8988T (cell line): ENCODE measurements at places on chromosomes 2 and 18.

DNA sequence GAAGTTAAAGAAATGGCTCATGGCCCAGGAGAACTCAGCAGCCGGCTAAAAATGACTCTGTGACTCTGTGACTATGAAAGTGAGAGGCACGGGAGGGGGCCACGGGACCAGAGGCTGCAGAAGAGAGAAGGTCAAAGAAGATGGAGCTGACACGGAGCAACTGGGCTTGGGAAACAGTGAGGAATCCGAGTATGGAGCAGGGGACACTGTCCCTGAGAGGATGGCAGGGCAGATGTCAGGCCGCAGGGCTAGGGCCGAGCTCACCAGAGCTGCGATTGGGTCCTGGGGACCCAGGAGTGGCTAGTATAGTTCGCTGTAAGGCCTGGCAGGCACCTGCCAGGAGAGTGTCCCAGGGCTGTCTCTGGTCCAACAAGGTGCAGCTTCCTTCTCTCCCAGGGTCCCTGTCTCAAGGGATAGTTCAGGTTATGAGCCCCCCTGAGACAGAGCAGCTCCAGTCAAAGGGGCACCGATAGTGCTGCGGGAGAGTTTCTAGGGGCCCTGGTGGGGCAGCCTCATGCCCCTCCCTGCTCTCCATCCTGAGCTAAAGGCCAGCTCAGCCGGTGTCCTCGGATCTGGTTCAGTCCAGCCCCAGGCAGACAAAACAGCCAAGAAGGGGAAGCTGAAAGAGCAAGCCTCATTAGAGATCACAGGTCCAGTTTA lies 42.7 kb downstream of the CIB4 start:
- no peak for DNase-seq

DNA sequence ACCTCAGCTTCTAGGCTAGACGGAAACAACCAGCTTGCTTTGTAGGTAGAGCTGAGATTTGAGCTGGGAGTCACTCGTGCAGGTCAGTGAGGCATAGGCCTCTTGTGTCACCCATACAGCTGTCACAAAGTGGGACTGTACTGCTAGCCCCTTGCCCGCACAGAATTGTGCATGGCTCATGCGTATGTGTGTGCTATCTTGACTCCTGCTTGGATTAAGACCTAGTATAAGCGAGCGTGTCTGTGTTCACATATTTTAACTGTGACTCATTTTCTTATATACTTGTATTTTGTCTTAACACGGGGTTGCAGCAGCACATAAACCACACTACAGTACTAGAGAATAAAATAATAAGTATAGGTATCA lies 20.1 kb downstream of the CEP68 start:
- no peak for DNase-seq

- no peak for DNase-seq
These were observed 189.7 kb downstream of the PAX3 start for GRCh38 chr2:222108957-222109585.

DNA sequence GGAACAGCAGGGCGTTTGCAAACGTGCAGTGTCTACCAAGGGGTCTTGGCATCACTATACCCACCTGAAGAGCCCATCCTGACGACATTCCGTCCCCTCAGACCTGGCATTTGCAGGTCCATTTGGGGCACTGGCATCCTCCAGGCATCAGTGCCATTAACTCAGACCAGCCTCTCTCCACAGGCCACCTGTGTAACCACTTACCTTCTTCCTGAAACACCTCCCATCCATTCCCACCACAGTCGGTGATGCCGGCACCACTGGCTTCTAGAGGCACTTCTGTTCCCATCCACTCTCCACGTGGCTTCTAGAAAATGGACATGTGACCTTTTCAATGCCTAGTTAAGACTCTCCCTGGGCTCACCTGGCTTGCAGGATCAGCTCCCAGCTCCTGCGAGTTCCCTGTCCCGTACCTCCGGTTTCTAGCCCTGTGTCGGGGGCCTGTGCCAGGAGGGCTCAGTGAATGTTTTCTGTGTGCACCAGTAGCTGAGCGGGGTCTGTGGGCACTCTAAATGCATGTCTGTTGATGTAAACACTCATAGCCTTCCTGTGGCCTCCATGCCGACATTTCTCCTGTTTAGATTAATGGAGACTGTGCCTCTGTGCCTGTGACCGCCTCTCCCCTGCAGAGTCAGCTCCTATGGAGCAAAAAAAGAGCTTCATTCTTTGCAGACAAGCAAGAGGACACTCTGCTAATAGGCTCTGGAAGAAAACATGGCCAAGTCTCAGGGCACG lies 458.0 kb upstream of the HS6ST1 start:
- DNase-seq, result no peak

- DNase-seq, result no peak
These were observed 45.8 kb downstream of the E2F6 start for GRCh38 chr2:11420190-11420589.

GRCh38 chr2:32422133-32422532 lies 65.3 kb downstream of the BIRC6 start:
- no peak for DNase-seq

GRCh38 chr2:234267534-234267933 lies 217.0 kb downstream of the SPP2 start:
- no peak for DNase-seq

- DNase-seq, result no peak
These were observed 9.8 kb upstream of the DNAJC27 start for GRCh38 chr2:24981411-24982136.

DNA sequence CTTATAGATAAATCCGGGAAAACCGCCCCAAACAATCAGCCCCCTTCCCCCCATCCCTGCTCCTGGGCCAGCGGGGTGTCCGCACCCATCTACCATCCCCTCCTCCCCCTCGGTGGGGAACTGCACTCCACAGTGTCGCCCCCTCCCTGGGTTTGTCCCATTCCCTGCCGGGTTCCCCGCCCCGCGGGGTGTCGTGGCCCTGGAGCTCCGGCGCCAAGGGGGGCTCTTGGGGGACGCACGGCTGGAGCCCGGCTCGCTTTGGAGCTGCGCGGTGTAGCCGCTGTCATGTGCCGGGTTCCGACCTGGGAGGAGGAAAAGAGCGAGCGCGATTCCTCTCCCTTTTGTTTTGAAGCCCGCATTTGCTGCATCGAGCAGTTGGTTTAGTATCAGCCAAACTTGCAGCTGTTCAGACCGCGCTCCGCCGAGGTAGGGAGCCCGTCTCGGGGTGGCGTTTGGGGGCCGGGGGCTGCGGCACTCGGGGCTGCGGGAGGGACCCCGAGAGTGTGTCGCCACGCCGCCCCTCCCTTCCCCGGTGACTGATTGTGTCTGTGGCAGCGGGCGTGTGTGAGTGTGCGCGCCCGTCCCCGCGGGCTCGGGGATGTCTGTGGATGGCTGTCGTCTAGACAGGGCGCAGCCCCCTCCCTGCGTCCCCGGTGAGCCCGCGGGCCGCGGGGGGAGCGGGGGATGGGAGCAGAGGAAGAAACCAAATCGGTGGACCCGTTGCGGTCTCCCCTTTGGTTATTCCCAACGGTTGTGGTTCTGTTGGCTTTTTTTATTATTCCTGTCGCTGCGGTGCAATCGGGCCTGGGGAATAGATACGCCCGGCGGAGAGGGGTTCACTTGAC lies 797 bp downstream of the CTIF start:
- DNase-seq, result no peak

- DNase-seq, result no peak
These were observed 40.8 kb downstream of the KCMF1 start for GRCh38 chr2:85011747-85012146.

- no peak for DNase-seq
These were observed 208.8 kb downstream of the LDLRAD4 start for GRCh38 chr18:13427354-13427753.

- DNase-seq, result no peak
These were observed 31.2 kb downstream of the PARD3B start for GRCh38 chr2:204576362-204576979.

GRCh38 chr18:2402084-2402483 lies 169.2 kb downstream of the METTL4 start:
- DNase-seq, result no peak

DNA sequence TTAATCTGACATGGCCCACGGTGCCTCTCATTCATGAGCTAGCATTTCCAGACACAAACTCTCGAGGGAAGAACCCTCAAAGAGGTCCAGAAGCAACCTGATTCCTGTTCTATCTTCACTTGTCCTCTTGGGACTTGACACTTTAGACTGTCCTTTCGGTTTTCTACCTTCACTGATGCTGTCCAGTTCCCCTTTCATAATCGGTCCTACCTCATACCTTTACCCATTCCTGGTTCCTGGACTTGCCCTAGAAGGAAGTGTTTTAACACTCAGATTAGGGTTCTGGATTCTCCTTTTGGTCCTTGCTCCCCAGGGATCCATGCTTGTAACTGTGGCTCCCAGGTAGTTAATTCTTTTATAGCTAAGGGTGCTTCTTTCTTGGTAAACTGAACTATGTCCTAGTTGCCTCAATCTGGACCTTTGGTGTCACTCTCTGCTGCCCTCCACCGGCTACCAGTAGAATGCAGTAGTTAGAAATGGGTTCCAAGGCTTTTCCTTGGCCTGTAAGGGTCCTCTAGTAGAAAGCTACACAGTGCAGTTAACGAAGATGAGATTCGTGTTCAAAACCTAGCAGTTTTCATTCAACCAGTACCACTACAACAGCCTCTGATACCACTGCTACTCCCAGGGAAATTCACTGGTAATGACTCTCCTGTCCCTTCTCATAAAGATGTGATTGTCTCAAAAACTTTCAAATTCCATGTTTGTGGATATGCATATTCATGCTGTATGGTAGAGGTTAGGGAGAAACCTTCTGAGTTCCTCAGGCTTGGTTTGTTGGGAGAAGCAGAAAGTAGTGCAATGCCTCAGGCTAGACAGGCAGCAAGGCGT lies 178.1 kb upstream of the CYP26B1 start:
- DNase-seq, result no peak

GRCh38 chr2:105396254-105397024 lies 2.4 kb downstream of the FHL2 start:
- DNase-seq, result peak; percentile 51

DNA sequence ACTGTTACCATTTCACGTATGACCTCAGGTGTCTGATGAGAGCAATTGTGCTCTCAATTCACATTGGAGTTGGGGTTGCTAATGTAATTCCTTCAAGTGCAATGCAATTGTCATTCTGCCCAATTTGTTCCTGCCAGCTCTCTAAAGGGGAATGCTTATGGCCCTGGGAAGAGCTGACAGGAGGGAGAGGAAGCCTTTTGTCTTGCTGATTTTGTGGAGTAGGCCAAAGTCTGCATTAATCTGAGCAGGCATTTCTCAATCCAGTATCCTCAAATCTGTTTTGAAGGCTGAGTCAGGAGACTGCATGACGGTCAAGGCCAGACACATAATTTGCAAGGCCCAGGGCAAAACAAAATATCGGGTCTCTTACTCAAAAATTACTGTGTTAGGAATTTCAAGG lies 326.4 kb upstream of the SPHKAP start:
- no peak for DNase-seq

GRCh38 chr2:202133200-202133908 lies 60.3 kb downstream of the KIAA2012 start:
- no peak for DNase-seq

- DNase-seq, result no peak
These were observed 4.1 kb downstream of the RHBDD1 start for GRCh38 chr2:226839951-226840350.

GRCh38 chr2:231648579-231649174 lies 56.0 kb downstream of the TEX44 start:
- peak; percentile 66 for DNase-seq

DNA sequence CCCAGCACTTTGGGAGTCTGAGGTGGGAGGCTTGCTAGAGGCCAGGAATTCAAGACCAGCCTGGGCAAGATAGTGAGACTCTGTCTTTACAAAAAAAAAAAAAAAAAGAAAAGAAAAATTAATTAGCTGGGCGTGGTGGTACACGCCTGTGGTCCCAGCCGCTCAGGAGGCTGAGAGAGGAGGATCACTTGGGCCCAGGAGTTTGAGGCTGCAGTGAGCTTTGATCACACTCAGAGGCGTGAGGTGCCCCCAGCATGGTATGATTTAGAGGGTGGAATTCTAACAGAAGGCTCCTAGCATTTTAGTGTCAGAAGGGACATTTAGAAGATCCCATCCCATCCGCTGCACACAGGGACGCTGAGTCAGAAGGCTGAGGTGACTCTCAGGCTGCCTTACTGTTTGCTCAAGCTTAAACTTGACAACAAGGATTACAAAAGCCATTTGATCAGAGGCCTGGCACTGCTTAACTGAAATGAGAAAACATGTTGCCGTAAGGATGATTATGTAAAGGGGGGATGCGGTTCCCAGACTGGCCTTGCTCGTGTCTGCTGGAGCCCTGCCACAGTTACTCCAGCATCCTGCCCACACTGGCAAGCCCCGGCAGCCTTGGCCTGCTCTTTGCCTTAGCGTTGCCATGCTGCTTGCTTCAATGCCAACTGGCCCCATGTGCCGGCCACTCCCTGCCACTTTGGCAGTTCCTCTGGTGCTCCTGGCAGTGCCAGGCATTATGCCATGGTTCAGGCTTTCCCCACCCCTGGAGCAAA lies 45.6 kb upstream of the SLC1A4 start:
- DNase-seq, result no peak

GRCh38 chr18:41879256-41879655 lies 75.8 kb upstream of the PIK3C3 start:
- no peak for DNase-seq

DNA sequence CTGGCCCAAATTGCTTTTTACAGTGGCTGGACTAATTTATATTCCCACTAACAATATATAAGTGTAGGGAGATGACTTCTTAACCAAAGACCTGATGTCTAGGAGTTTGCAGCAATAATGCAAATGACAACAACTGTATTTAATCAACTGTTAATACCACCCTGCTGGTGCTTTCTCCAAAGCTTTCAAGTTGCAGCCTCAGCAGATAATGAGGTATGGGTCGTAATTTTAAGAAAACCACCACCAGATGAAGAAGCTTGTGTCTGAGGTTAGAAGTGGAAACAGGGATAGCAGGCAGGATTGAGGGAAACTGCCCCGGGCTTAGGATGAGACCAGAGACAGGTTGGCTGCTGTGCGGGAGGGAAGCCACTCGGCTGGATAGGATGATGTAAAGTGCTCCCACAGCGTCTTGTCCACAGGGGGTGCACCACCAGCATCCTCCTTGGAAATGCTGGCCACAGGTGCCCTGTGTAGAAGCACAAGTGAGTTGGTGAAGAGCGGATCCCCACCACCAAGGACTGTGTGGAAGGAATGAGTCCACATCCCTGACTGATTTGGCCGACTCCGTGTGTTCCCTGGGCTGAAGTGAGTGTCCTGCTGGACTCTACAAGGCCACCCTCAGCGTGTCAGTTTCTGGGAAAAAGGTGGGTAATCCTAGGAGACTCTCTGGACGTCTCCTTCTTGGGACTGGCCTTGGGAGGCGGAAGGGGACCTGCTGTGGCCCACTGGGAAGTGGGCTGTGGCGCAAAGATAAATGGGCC lies 76.1 kb upstream of the SMAD2 start:
- DNase-seq, result no peak

GRCh38 chr2:69525261-69525660 lies 88.0 kb upstream of the NFU1 start:
- DNase-seq, result no peak

- DNase-seq, result no peak
These were observed 912 bp upstream of the FBXO11 start for GRCh38 chr2:47907039-47907781.
